ENCODE measurements at places on chromosomes 4 and X.

DNA sequence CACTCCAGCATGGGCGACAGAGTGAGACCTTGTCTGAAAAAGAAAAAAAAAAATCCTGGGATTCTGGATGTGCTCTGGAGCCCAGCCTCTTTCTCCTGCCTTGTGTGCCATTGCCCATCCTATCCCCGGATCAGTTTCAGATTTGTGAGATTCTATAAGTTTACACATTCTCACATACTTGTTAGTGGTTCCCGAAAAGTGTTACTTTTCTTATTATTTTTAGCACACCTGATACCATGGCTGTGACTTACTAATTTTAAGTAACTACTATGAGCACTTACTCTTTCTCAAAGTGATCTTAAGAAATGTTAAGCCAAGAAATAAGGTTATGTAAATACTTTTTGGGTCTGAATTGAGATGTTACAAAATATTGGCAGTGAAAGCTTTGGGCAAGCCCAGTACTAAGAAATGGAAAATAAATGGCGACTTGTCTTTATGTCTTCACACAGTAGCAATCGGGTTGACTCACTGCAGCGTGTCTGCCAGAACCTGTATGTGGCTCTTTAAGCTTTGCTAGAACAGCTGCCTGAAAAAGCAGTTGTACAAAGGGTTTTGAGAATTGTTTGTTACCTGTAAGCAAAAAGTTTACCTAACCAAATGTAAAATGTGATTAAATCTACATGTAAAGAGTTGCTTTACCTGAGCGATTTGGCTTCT, 118.7 kb downstream of the KLHL8 start:
- DNase-seq, result no peak

- DNase-seq, result no peak
Measured at GRCh38 chr4:121654738-121655137, 42.0 kb downstream of the ANXA5 start.

- no peak for DNase-seq
Measured at GRCh38 chr4:13484749-13485221, 645 bp upstream of the RAB28 start.

DNA sequence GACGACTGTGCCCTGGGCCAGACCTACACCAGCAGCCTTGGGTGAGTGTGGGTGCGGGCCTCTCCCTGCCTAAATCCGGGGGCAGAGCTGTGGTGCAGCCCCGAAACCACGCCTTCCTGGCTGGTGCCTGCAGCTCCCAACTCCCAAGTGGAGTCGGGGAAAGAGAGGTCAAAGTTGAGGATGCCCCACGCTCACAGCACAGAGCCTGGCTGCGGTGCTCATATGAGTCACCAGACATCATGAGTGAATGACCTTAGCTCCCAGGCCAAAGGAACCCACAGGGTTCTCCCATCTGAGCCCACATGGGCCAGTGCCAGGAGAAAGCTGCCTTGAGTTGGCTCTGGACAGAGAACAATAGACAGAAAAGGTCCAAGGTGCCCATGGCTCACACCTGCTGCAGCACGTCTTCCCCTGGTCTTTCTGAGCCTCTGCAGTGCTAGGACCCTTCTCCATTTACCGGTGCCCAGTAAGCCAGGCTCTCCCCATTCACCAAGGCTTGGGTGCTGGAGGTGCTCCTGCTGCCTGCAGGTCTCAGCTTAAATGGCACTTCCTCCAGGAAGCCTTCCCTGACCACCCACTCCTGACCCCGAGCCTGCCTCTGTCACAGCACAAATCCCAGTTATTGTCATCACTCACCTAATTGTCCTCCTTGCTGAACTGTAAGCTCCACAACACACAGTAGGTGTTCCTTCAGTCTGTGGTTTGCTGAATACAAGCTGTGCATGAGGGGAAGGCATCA, 224.2 kb downstream of the AFAP1 start:
- DNase-seq, result no peak

GRCh38 chrX:1355131-1356046, 18.8 kb downstream of the IL3RA start:
- no peak for DNase-seq

DNA sequence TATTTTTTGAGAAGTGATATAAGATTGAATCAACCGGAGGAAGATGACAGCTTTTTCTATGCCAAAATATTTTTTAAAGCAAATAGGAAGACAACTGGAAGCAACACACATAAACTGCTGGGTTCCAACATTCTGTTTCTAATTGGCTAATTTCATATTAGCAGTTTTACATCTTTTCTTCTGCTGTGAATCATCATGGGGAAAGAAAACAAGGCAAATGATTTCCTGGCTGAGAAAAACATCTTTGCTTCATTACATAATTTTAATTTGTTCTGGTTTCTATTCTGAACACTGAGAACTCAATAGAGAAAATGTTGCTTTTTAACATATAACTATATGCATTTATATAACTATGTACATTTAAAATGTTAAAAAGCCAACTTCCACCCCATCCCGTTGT, 2518.5 kb downstream of the ARAP2 start:
- no peak for DNase-seq

DNA sequence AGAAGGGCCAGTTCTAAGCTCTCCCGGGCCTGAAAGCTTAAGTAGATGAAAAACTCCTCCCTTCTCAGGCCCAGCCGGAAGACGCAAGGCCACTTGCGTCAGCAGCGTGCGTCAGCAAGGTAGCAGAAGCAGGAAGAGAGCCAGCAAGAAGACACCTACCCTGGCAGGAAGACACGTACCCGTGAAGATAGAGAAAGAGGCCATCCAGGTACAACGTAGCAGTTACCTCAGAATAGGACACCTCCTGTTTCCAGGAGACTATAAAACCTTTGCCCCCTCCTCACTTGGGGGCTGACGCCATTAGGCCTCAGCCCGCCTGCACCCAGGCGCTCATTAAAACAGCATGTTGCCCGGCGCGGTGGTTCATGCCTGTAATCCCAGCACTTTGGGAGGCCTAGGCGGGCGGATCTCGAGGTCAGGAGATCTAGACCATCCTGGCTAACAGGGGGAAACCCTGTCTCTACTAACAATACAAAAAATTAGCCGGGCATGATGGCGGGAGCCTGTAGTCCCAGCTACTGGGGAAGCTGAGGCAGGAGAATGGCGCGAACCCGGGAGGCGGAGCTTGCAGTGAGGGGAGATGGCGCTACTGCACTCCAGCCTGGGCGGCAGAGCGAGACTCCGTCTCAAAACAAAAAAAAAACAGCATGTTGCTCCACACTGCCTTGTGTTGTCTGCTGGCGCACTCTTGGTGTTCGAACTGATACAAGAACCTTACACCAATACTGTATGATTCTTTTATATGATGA, 242.7 kb upstream of the NWD2 start:
- DNase-seq, result no peak

DNA sequence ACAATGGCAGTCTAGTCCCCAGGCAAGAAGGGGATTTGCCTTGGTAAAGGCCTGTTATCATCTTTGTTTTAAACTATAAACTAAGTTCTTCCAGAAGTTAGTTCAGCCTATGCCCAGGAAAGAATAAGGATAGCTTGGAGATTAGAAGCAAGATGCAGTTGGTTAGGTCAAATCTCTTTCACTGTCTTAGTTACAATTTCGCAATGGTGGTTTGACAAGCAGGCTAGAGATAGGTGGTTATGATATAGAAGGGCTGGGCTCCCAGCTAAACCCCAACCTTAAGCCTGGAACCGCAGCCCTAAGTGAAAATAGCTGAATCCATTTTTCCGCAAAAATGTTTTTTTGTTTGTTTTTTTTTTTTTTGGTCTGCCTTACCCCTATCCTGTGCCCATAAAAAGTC, 41.8 kb upstream of the NEIL3 start:
- no peak for DNase-seq

DNA sequence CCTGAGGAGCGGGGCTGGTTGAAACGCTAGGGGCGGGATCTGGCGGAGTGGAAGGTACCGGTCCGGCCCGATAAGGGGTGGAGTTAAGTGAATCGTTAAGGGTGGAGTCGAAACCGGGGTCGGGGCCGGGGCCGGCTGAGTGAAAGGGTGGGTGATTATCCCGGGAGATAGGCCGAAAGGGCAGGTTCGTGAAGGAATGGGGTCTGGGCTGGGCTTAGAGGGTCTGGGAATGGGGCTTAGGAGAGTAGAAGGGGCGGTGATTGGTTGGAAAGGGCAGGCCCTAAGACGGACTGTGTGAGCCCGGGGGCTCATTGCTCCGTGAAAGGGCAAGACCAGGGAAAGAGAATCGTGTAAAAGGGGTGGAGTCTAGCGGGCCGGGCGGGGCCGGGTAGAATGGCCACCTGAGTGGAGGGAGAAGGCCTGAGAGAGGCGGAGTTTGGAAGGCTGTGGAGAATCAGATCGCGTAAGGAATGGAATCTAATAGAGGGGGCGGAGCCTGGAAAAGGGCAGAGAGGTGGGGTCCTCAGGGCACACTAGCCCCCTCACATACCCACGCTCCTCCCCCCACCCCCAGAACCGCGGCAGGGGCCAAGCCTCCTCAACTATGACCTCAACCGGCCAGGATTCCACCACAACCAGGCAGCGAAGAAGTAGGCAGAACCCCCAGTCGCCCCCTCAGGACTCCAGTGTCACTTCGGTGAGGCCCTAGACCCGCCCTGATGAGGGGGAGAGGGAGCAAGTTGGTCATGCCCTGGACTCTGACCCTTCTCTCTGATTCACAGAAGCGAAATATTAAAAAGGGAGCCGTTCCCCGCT, 430 bp downstream of the HDAC6 start:
- DNase-seq, result peak; percentile 75

DNA sequence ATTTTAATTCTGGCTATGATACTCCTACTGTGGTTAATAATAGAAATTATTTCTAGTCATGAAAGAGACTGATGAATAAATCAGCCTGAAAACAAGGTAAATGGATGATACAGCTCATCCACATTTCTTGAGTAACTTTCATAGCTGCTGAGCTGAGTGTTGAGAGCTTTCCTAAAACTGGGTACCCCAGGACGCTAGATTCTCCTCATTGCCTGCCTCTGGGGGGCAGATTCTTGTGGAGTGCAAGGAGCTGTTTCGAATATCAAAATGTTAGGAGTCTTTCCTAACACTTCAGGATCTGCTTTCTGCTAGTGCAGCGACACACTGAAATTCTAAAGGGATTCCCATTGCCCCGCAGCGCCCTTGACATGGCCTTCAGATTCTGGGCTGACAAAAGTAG, 2.1 kb downstream of the MND1 start:
- DNase-seq, result no peak

DNA sequence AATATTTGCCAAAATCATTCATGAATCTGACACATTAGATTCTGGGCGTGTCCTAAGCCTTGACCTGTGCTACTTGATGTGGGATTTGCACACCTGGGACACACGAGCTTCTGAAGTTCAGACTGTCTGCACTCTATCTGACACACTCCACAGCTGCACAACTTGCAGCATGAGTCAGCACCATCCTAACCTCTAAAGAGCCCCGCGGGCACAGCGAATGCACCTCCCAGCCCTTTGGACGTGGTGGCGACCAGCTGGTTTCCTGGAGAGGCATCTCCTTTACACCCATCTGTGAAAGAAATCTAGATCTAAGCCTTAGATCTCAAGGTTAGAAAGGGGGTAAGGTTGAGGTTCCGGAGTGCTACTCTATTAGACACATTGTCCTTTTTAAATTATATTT, 69.2 kb downstream of the SORBS2 start:
- no peak for DNase-seq

- DNase-seq, result no peak
Measured at GRCh38 chr4:35970366-35970960, 273.9 kb downstream of the ARAP2 start.

- DNase-seq, result no peak
Measured at GRCh38 chr4:2264481-2265041, 2.7 kb upstream of the MXD4 start.

DNA sequence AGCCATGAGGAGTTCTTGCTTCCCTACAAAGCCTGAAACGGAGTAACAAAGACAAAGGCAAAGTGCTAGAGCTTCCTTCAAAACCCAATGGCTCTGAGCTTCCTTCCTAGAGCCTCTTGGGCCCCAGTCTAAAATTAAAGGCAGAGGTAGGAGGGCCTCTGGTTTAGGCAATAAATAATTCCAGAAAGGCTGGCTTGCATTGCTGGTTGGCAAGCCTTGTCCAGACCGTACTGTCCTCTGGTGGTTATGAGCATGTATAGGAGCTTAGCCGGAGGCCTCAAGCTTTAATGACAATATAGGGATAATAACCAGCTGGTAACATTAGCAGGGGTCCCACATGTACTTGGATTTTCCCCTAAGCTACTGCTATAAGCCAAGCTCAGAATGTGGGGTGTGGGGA, 237.3 kb downstream of the AR start:
- no peak for DNase-seq

GRCh38 chr4:53010318-53010717, 148.2 kb downstream of the RASL11B start:
- DNase-seq, result no peak

DNA sequence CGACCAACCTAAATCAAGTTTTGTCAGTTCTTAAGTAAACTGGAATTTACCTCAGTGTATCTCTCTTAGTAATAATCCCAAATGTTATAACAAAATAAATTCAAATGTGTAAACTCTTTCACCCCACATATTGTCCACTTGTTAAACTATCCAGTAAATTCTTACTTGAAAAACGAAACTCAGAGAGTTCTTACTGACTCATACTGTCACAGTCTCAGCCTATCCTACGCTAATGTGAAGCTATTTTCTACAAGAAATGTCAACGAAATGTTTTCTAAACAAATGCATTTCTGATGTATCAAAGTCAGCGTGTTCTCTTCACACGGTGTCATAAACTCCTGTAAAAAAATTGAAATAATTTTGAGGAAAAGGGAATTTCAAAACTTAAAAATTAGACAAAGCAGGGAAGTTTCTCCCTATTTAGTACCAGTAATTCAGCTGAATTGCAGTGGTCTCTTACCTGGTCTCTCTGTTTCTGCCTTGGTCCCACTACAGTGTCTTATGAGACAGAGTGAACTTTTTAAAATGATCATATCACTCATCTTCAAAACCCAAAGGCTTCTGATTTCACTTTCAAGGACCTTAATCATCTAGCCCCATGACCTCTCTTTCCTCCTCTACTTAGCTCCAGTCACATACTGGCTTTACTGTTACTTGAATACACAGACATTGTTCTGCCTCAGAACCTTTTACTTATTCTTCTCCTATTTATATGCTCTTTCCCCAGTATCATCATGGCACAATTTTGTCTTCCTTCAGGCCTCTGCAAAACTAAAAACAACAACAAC, 63.3 kb downstream of the DCAF8L1 start:
- no peak for DNase-seq

GRCh38 chrX:47643926-47644325, 6.4 kb downstream of the ELK1 start:
- DNase-seq, result no peak

GRCh38 chr4:26061248-26061986, 147.4 kb downstream of the SMIM20 start:
- no peak for DNase-seq

GRCh38 chr4:86935853-86936733, 1.3 kb downstream of the AFF1 start:
- DNase-seq, result peak; percentile 70

GRCh38 chr4:134952775-134953174, 751.2 kb upstream of the PABPC4L start:
- no peak for DNase-seq

DNA sequence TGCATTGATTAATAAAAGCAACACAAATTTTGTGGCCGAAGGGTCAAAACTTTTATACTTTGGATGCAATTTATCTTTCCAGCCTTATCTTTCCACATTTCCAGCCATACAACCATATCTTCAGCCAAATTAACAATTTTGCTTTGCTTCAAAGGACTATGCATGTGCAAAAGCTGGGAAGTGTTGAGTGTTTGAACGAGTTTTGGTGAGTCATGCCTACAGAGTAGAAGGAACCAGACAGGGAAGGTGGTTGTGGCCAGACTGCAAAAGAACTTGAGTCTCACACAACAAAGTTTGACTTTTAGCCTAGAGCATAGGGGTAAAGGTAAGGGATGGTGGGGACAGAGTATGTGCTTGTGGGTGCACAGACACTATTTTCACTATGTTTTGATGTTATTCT, 53.0 kb upstream of the GABRA2 start:
- DNase-seq, result no peak

Measured in right kidney (tissue), 9 donors.